ENCODE measurements at places on chromosomes 1 and 21. TPM values are rescaled to one million over a fixed set of nuclear protein-coding genes. Genes with fewer than 3 reads are reported as not detected.

COL11A1 gene
- total RNA-seq: 0.06 TPM

BGLAP gene
- not detected for total RNA-seq

- DNase-seq: no peak
Observed at GRCh38 chr1:4137621-4138415, 237.7 kb upstream of the C1orf174 start.

DNA sequence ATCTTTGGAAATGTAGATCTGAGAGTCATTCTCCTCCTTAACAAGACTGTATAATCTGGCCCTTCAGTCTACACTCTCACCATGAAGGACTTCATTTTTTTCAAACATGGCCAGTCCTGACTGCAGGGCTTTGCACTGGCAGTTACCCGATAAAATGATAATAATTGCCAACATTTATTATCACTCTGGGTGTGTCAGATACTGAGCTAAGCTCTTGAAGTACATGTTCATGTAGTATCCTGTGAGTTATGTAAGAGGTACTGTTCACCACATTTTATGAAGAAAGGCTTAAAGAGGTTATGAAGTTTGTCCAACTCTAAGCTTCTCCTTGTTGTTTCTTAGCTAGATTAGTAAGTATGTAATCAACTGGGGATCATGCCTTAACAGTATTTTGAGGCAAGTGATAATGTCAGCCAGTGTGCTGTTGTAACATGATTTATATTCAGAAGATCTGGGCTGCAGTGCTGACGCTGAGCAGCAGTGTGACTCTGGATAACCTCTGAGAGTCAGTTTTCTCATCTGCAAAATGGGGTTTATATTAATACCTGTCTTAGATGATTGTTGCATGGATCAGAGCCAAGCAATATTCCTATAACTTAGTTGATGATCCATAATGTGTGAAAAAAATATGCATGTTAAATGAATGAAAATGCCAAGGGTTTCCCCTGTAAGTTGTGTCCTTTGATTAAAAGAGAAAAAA, 42.1 kb upstream of the LEPR start:
- DNase-seq: no peak

DNA sequence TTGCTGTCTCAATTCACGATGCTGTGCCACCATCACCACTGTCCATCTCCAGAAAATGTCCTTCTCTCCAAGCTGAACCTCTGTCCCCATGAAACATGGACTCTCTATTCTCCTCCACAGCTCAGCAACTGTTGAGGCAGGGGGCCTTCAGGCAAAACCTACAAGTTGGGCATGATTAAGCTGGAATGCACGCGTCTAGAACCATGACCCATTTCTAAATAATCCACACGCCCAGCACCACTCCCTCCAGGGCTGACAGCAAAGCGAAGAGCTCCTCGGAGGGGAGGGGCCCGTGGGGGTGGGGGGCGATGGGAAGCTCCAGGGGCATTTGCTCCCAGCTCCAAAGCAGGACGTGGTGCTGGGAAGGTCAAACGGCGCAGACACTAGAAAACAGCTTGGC, 3.3 kb upstream of the HES5 start:
- no peak for DNase-seq

All from esophagus muscularis mucosa (tissue), 4 donors.